Tibial nerve (tissue), 4 donors: ENCODE measurements at places on chromosomes 2 and 18. TPM values are rescaled to one million over a fixed set of nuclear protein-coding genes. Genes with fewer than 3 reads are reported as not detected.

FAM237A gene
- not detected for total RNA-seq

- DNase-seq = no peak
Observed at GRCh38 chr2:60167089-60167488, 386.4 kb downstream of the BCL11A start.

DNA sequence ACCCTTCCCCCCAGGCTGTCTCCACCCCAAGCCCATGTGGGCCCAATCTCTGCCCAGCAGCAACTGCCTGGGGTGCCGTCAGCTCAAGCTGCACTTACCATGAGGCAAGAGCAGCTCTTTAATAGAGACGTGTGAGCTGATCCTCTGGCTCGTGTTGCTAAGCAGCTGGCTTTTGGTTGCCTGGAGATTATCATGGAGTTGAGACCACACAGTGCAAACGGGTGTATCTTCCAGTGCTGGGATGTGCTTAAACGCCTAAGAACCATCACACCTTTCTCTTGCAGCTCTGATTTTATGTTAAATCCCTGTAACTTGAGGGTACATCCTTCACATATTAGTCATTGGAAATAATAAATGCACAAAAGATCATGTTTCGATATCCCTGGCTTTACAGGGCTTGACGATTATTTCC, 271.1 kb downstream of the PRKCE start:
- no peak for DNase-seq

- no peak for DNase-seq
Observed at GRCh38 chr2:72292433-72292832, 144.8 kb upstream of the CYP26B1 start.

- DNase-seq = no peak
Observed at GRCh38 chr2:231387904-231388724, 7.4 kb upstream of the B3GNT7 start.

DNA sequence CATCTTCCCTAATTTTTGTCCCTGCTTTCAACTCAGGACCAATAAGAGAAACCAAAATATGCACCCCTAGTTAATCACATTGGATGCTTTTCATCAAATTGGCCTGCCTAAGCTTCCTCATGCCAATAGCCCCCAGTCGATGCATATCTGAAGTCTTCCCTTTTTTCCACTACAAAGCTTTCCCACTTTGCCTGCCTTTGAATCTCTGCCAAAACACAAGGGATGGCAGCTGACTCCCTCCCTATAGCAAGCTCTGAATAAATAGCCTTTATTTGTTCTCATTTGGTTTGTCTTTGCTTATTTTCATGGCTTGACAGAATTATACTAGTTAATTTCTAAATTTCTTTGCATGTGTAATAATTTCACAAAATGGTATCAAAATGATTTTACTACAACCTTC, 621.2 kb downstream of the MBD2 start:
- no peak for DNase-seq

DNA sequence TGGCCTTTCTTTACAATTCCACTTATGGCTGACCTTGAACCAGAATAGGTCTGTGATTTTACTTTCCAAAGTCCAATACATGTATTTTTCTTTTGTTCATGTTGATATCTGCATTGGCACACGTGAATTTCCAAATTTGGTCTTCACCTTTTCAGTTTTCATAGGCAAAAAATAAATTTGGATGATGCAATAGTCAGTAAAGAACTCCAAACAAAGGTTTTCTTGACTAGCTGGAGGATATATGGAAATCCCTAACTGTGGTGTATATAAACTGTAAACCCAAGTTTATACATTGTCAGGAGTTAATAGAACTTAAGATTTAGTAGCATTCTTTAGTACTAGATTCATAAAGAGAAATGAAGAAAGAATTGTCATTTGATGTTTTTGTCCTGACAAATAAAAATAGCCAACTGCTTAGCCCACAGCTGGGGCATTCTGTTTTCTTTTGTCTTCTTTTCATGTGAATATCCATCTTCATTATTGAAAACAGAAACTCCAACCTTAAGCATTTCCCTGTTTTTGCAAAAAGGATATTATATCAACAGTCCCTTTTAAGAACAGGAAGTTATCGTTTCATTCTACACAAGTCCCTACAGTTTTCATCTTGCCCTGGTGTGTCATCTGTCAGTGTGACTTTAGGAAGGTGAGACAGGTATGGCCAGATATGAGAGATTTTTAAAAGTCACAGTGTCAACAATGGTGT, 132.9 kb downstream of the BCL2 start:
- no peak for DNase-seq
